ENCODE measurements at places on chromosomes 7 and 10.
A peak's percentile ranks its signal among the peaks of the same experiment; 100 is the strongest.

- no peak for DNase-seq
Measured at GRCh38 chr7:13933091-13933490, 56.4 kb downstream of the ETV1 start.

GRCh38 chr10:50326172-50326555 is 74.8 kb upstream of the ASAH2 start:
- DNase-seq, result no peak

GRCh38 chr10:28878236-28878970 is 201.1 kb downstream of the BAMBI start:
- DNase-seq, result no peak

- no peak for DNase-seq
Measured at GRCh38 chr10:132940791-132941465, 1.4 kb downstream of the CFAP46 start.

DNA sequence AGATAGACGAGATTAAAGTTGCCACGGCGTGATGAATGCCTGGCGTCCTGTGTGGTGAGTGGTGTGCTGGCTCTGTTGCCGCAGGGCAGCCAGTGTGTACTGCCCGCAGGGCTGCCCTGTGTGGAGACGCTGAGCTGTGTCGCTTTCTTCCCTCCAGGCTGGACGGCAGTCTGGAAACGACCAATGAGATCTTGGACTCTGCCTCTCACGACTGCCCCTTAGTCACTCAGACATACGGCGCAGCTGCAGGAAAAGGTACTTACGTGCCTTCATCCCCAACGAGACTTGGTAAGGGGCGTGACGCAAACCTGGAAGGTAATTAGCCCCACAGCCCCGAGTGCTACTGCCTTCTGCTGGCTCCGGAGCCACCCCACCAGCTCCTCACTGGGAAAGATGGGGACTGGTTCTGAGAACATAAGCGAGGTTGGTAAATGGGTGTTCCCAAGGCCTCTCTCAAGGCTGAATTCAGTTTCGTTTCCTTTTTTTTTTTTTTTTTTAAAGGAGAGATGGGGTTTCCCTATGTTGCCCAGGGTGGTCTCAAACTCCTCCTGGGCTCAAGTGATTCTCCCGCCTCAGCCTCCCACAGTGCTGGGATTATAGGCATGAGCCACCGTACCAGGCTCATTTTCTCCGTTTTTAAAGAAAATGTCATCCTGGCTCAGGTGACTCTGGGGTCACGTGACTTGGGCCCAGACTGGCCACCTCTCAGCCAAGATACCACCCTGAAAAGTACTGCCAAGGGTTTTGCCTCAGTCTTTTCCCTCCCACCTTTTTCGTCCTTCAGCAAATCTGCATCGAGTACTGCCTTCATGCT is 39.6 kb downstream of the WIPI2 start:
- no peak for DNase-seq

- DNase-seq, result peak; percentile 16
Measured at GRCh38 chr10:132269266-132270230, 38.2 kb downstream of the STK32C start.

DNA sequence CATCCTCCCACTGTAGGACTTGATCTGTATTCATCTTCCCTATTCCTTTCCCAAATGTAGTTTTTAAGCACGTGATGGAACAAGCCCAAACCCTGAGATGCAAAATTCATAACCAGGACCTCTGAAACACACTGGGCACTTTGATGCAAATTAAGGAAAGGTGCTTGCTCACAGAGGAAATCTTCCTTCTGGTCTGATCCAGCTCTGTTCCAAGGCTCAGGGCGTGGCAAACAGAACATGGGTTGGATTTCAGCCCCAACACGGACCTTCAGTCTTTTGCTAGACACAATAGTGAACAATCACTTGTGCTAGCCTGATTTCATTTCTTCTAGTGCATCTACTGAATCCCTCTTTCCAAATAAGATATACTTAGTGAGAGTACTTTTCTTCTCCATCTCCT is 27.9 kb downstream of the PON3 start:
- no peak for DNase-seq

DNA sequence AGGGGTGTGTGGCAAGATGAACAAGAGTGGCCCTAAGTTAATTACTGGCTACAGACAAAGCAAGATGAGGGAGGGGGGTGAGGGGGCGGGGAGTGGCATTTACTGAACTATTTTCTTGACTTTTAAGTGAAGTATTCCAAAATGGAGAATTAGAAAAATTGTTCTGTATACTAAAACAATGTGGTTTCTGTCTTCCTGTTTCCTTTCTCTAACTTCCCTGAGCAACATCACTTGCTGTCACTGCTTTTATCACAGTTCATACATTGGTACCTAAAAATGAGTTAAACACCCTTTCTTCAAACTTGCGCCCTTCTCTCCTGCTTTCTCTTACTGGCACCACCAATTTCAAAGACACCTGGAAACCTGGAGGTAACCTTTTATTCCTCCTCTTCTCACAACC is 21.6 kb downstream of the PDZD8 start:
- DNase-seq, result no peak

DNA sequence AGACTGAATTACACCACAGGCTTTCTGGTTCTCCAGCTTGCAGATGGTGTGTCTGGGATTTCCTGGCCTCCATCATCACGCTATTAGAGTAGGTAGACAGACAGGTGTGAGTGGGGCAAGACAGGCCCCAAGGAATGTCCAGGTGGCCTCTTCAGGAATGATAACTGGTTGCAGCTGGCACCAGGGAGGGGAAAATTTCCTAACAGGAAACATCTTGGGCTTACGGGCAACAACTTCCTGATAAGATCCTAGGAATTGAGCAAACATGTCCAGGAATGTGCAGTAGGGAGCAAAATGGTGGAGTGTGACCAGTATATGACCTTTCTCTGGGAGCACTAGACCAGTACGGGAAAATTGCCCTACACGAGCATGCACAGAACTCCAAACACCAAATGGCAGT is 11.3 kb downstream of the XRCC2 start:
- no peak for DNase-seq

DNA sequence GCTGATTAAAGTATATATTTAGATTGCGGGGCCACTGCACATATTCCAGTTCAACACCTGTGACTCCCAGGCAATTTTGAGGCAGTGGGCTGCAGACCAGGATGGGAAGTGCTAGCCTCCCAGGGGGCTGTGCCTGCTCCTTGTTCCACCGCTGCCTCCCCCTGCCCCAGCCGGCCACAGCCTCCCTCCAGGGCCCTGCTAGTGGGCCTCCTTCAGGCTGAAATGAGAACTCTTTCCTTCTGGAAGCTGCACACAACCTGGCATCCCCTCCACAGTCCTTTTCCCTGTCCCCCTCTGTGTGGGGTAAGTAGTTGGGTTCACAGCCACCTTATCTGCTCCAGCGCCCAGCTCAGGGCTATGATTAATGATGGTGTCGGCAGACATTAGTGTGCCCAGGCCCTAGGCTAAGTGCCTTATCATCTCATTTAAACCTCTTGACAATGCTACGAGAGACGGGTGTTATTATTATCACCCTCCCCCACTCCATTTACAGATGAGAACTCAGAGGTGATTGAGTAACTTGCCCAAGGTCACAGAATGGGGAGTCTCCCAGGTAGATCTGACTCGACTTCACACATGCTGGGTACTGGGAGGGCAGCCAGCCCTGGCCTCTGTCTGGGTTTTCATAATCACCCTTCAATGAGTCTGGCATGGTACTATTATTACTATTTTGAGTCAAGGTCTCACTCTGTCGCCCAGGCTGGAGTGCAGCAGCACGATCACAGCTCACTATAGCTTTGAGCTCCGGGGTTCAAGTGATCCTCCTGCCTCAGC is 10.8 kb upstream of the SFRP5 start:
- DNase-seq, result no peak

GRCh38 chr7:10704653-10705052 is 269.0 kb upstream of the PHF14 start:
- no peak for DNase-seq

DNA sequence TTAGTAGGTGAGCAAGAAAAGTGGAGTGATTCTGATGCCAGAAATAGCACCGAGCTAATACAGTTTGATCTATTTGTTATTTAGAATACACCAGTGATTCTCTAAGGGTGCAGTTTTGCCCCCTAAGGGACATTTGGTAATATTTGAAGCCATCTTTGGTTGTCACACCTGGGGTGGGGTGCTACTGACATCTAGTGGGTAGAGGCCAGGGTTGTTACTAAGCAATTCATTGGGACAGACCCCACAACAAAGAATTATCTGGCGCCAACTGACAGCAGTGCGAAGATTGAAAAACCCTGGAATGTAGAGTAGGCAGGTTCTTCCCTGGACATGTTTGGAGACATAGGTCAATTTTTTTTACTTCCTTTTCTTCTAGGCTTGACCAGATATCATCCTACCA is 14.6 kb downstream of the PALS2 start:
- no peak for DNase-seq

DNA sequence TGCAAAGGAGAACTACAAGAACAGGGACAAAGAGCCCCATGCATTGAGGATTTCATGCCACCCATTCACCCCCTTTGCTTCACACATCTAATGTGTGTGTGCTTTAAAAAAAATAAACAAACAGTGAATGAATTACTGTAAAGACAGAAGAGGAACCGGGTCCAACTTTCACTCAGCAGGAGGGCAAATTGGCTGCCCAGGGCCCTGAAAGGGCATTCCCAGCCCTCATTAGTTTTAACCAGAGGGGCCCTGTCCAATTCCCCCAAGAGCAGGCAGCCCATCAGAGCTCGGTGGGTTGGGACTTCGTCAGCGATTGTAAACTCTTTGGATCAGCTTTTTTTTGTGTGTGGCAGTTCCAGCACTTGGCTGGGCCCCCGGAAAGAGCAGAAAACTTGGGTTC is 73.6 kb upstream of the PDZD8 start:
- DNase-seq, result no peak

GRCh38 chr7:145490356-145490755 is 626.2 kb upstream of the CNTNAP2 start:
- no peak for DNase-seq

DNA sequence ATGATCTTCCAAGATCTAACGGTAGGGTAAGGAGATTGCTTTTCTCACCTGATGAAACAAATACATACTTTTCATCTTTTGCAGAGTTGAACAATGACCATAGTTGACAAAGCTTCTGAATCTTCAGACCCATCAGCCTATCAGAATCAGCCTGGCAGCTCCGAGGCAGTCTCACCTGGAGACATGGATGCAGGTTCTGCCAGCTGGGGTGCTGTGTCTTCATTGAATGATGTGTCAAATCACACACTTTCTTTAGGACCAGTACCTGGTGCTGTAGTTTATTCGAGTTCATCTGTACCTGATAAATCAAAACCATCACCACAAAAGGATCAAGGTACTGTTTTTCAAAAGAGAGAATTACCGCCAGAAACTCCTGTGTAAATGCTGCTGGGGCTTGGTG is 79.9 kb downstream of the ANKRD61 start:
- DNase-seq, result no peak

GRCh38 chr10:47408606-47409005 is 24.5 kb upstream of the ZNF488 start:
- no peak for DNase-seq

DNA sequence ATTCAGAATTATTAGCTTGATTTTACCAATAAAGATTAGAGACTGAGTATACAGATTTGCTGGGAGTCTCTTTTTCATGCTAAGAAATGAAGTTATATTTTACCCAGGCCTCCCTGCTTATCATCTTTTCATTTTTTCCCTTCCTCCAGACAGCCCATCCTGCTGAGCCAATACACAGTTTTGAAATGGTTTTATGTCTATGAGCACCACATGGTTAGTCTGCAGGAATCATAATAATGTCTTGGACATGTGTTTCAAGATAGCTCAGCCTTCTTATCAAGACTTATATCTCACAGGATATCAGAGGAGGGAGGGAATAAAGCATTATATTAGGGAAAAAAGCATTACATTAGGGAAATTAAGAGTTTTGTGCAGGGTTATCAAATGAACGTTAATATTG is 157.1 kb downstream of the EXOC4 start:
- DNase-seq, result no peak

DNA sequence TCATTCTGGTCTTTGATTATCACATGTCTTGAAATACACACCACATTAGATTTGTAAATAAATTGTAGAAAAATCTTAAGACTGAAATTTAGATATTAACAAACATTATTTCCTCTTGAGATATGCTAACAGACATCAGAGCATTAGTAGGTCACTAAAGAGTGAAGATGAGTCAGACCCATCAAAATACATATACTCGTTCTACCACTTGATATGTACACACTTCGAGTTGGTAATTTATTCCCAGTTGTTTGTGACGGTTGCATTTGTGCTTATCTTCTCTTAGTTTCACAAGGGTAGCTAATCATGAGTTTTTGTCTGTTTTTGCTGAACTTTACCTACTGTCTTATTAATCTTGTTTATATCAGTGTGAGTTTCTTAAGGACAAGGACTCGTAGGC is 383.4 kb downstream of the AUTS2 start:
- no peak for DNase-seq

GRCh38 chr10:71378336-71379117 is 18.2 kb upstream of the CDH23 start:
- DNase-seq, result no peak

GRCh38 chr7:9097565-9098060 is 664.2 kb downstream of the NXPH1 start:
- DNase-seq, result no peak

- DNase-seq, result no peak
Measured at GRCh38 chr10:78829565-78829964, 239.2 kb upstream of the ZMIZ1 start.

DNA sequence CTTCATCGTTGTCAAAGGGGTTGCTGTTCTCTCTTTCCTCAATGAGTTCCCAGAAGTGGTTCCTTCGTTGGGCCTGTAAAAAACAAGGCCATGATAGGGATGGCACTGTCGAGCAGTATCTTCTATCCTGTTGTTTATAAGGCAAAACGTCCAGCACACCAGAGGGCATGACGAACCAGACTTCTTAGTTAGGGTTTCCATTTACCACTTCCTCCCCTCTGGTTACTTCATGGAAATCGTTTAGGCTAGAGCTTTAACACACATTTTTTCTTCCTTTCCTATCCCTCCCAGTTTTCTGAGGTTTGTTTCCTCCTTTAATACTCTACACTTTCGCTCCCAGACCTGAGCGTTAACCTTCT is 24.7 kb downstream of the MKRN1 start:
- DNase-seq, result no peak

DNA sequence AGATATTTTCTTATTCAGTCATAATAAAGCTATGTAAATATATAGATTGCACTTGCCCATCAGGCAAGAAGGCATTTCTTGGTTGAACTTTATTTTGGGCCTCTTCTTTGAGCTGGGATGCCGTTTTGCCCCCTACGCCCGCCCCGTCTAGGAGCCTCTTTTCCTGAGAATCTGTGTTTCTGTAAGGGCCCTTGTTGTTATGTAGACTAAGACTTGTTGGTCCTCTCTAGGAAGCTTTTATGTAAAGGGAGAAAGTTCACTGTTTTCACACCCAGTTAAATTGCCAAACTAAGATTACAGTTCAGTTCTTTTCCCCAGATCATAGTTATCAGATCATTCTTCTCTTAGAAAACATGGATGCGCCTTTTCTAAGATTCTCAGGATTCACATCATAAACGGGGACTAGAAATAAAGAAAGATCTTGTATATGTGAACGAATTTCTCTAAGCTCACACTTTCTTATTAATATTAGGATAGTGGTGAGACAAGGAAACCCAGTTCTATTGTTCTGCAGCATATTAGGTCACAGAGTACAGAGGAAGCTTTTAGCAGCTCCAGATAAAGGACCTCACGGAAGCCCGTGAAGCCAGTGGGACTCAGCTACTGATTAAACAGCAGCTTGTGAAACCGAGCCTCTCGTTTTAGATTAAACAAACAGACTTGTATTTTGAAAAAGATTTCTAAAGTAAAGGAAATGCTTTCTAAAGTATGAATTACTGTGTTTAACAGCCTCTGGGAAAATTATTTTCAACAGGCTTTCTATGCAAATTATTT is 3.8 kb downstream of the LMTK2 start:
- no peak for DNase-seq

Data from left hindlimb (tissue), 1 donor.